Activated CD8-positive, alpha-beta T cell treated with anti-CD3 and anti-CD28 coated beads for 36 hours (primary cell): ENCODE measurements at places on chromosomes 7 and 10. TPM values are rescaled to one million over a fixed set of nuclear protein-coding genes. Genes with fewer than 3 reads are reported as not detected.

DNA sequence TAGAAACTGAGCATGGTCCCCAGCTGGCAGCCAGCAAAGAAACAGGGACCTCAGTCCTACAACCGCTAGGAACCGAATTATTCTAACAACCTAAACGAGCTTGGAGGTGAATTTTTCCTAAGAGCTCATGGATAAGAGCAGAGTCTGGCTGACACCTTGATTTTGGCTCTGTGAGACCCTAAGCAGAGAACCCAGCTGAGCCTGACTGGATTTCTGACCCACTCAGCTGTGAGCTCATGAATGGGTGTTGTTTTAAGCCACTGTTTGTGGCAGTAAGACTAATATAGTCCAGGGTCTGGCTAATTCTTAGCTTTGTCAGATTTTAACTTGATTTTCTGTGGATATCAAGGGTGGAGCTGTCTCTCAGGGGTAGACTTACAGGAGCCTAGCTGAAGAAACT lies 77.1 kb downstream of the KAT6B start:
- no peak for DNase-seq

The ATG9B gene
- total RNA-seq: 14.0 TPM

DNA sequence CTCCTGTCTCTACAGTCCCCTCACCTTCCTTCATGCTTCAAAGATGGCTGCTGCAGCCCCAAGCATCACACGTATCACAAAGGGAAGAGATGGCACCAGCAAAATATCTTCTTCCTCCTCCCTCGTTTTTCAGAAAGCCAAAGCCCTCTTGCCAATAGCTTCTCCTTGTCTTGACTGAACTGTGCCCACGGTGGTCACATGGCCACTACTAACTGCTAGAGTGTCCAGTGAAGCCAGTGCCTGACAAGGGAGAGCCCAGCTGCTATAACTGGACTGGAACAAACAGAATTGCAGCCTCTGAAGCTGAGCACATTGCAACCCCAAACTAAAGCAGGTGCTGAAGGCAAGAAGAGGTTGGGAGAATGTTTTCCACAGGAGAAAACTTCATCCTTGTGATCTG lies 120.8 kb upstream of the RET start:
- DNase-seq: no peak

GRCh38 chr10:103998805-103999204 lies 31.9 kb downstream of the SLK start:
- no peak for DNase-seq

- DNase-seq: no peak
Measured at GRCh38 chr10:3094609-3095036, 27.3 kb downstream of the PFKP start.

The SCART1 gene
- 2.9 TPM for total RNA-seq

DNA sequence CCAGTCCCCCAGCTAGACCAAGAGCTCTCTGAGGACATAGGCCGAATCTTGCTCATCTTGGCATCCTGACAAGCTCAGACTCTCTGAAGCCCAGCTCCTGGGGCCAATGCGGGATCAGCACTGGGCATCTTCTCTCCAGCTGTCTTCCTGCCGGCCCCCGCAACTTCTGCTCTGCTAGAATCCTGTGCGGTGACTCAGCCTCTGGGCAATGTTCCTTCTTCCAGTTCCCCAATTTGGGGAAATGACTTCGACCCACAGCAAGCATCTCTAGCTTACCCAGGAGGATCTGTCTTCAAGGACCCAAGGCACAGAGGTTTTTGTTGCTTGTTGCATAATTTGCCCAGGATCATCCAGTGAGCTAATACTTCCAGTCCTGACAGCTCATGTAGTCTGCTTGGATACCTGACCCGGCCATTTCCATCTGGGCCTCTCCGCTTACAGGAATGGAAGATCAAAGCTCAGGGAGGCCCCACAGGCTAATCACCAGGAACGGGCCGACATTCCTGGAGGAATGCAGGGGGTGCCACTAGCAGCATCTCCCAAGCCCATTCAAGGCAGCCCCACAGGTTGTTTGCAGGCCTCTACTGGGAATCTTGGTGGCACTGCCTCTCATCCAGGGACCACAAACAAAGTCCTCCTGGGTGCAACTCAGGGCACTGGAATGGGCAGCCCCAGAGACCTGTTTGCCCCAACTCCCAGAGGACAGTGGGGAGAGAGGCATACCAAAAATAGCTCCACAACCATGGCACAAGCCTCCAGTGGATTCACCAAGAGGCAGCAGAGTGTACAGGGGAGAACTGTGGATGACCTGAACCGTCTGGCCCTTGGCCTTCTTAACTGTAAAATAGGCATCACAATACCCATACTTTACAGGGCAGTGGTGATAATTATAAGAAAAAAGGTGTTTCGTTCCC lies 151.9 kb downstream of the NEURL1 start:
- no peak for DNase-seq

The LSM5 gene
- 124 TPM for total RNA-seq
